Lung microvascular endothelial cell (primary cell): ENCODE measurements at places on chromosomes 1 and 21.

GRCh38 chr1:226034482-226034881 lies 28.0 kb upstream of the H3-3A start:
- peak; percentile 92 for DNase-seq

DNA sequence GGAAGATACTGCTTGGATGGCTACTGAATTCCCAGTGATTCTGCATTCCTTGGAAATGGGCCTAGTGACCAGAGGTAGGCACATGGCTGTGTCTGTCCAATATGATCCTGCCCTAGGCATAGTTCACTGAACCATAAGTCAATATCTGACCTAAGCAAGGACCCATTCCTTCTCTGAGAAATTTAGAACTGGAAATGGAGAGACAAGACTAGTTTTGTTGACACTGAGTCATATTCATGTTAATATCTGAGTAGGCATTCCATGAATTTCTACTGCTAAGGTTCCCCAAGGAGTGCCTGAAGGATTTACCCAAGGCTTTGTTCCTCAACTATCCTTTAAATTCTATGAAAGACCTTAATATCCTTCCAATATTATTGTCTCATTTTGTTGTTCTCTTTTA lies 329.8 kb upstream of the BEND5 start:
- no peak for DNase-seq

- peak; percentile 53 for DNase-seq
These were observed 581 bp downstream of the ETV3 start for GRCh38 chr1:157137408-157138219.

DNA sequence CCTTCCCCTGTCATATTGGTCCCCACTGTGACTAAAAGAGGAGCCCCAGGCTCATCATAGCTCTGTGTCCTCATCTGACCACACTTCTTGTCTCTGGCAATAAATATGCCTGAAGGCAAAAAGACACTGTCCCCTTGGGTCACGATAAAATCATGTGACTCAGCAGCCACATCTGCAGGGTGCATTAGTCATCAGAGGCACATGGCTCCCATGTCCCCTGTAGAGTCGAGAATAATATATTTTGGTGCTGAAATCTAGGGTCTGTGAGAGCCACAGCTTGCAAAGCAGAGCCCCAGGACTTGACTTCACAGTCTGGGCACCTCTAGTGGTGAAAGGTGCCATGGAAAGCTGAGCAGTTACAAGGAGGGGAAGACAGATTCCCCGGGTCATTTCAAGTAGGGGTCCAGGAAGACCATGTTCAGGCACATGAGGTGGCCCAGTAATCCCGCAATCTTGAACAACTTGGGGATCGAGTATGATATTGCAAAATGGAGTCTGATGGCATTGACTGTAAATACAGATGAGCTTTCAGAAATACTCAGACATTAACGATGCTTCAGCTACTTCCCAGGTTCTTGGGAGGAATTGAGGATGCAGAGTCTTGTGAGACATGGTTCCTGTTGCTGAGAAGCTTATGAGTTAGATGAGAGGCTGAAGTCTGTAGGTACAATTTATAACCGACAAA lies 68.6 kb downstream of the SLC35F3 start:
- no peak for DNase-seq

DNA sequence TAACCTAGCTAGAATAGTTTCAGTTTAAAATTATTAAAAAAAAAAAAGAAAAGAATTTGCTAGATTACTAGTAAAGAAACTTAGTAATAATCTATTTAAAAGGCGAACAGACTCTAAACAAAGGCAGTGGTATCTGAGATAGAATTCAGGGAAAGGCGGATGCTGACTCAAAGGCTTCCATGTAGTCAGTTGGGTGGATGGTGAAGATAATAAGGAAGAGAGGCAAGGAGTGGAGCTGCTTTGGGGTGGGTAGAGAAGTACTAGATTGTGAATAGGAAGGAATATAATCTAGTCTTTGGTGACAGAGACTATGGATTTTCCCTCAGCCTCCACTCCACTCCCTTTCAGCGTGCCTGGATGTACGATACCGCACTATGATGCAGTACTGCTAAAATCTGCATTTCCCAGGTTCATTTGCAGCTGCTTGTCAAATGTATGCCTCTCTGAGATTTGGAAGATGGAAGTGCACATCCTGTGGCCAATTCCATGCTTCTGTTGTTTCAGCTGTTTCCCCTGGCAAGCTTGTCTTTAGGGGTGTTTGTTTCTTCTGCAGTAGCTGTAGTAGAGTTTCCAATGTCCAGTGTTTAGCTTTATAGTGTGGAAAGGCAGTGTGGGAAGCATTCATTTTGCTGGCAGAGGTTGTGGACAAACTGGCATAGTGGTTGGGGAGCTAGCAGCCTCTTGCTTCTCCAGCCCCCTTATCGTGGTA lies 184.6 kb upstream of the NRIP1 start:
- DNase-seq, result no peak

DNA sequence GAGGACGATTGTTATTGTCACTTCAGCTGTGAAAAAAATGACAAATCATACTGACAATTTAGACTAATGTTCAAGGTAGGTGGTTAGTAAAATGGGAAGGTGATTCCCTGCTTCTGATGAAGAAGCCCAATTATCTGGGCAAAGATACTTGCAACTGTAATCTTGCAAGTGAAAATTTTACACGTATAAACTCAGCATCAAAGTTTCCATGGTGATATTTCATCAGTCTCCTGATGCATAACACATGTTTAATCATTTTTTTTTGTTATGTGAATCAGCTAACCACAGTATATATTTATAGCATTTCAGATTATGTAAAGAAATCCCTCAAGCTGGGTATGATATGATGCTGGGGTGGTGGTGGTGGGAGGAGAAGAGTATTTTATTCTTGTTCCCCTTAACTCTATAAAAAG lies 16.4 kb upstream of the KCNK1 start:
- DNase-seq, result no peak

- no peak for DNase-seq
These were observed 242.8 kb upstream of the KIAA0040 start for GRCh38 chr1:175435392-175435791.

GRCh38 chr1:230917284-230918135 lies 49.2 kb upstream of the C1orf198 start:
- peak; percentile 84 for DNase-seq

DNA sequence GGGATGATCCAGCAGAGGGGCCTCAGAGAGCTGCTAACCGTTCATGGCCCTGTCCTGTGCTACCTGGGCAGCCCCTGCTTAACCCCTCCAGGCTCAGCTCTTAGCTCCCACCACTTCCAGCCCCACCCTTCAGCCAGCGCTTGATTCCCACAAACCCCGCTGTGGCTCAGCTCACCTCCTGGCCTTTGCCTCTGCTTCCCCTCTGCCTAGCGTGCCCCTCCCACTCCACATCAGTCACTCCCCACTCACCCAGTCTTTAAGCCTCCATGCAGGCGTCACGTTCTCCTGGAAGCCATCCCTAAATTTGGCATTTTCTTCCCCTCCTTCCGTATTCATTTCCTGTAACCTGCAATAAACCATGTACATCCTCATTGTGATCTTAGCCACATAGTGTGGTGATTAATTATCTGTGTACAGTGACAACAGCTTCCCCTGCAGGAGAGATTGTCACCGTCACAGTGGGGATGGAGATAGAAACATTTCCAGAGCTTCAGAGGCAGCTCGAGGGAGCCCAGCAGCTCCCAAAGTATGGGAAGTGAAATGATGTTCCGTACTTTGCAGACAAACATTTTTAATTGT lies 65.5 kb downstream of the EPHB2 start:
- peak; percentile 55 for DNase-seq

DNA sequence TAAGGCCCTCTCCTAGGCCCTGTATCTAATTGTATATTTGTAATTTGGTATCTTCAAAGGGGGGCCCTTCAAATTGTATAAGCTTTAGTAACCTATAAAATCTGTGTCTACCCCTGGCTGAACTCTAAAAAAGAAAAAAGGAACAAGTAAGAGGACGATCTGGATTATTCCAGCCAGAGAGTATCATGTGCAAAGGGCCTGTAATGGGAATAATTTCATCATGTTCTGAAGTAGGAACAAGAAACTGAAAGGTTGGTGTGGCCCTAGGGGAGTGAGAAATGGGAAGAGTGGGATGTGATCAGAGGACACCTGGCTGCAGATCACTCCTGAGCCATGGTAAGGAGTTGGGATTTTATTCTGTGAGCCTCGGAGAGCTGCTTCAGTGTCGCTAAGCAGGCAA lies 14.7 kb downstream of the PTAFR start:
- no peak for DNase-seq

- no peak for DNase-seq
These were observed 1.7 kb downstream of the ZBTB18 start for GRCh38 chr1:244052728-244053312.
